ENCODE measurements at places on chromosomes 7 and 10.

GRCh38 chr10:107931808-107932207 lies 767.3 kb upstream of the SORCS1 start:
- DNase-seq, result no peak

DNA sequence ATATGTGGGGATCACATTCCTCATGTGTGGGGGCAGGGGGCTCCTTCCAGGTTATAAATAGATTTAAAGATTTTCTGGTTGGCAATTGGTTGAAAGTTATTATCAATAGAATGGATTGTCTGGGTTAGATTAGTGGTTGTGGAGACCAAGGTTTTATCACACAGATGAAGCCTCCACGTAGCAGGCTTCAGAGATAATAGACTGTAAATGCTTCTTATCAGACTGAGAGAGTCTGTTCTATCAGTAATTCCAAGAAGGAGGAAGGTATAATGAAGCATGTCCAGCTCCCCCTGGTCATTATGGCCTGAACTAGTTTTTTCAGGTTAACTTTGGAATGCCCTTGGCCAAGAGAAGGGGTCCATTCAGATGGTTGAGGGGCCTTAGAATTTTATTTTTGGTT lies 117.7 kb upstream of the FGFR2 start:
- DNase-seq, result no peak

DNA sequence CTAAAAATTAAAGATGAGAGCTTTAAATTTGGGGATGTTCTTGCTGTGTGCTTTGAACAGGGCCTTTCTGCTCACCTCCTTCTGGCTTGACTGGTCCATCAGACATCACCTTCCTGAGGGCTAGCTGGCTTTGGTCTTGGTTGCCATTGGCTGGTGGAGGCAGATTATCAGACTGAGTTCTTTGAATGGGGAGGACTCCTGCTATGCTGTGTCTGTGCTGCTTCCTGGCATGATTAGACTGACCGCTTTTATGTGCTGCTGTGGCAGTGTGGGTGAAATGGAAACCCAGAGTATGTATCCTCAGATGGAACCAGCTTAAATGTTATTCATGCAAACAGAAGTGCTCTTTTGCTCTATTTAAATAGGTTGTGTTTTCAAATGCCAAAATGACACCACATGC lies 341.6 kb downstream of the PCLO start:
- no peak for DNase-seq

DNA sequence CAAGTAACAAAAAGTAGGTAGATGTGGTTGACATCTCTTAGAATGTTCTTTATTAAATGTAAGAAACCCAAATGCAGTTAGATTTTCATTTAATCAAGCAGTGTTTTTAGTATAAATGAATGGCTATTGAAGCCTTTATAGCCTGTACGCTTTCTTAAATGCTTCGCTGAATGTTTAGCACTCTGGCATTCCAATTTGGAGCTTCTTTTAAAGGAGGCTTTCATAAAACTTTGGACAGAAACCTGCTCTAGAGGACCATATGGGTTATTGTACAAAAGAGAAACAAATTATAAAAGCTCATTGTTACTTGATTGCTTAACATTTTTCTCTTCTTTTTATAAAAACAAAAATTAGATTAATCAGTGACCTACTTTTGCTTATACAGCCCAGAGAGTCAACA lies 59.5 kb downstream of the KCND2 start:
- no peak for DNase-seq

DNA sequence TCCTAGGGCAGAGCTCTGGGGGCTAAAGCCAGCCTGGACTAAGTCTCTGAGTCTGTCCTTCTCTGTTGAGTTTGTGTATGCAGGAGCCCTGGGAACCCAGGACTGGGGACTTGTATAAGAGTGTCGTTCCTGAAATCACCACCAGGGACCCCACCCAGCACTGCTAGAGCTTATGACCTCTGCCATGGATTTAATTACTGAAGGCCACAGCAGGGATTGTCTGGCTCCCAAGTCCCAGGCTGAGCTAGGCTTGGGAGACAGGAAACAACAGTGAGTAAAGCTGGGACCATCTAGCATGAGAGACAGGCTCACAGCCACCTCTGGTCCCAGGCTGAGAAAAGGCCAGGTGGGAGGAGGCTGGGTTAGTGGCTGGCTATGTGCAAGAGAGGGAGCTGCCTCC lies 1.4 kb upstream of the TSPAN15 start:
- DNase-seq, result peak; percentile 57

DNA sequence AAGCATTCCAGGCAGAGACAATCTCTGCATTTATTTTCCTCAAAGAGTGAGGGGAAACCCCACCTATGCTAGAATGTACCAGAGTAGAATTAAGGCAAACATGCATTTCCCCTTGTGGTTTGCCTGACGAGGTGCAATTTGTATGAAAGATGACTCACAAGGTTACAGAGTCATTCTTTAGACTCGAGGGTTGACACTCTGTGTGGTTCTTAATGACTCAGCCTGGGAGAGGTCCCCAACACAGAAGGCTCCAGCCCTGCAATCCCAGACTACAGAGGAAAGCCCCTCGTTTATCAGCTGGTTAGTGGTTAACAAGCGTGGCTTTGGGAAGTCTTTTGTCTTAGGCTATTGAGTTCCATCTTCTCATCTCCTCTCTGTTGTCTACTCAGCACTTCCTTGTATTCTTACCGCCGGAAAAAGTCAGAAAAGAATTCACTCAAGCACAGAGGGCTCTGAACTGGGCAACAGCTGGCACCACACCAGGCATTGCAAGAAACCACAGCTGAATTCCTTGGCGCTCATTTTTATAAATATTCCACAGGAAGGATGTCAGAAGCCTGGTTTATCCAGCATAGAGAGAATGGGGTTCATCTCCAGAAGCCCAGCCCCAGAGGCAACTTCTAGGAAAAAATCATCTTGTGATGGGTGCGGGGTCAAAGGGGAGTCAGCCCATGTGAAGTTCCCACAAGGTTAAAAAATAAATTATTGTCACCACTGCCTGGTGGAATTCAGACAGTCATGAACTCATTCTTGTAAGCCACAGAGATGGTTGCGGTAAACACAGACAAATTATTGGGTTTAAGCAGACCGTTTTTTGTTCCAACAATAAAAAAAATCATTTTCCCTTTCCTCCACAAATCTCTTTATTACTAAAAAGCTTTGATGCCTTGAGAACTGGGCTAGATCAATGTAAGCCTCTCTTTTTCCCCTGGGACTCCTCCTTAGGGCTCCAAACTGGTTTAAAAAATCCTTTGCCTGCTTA lies 24.5 kb upstream of the SVIL start:
- no peak for DNase-seq

- DNase-seq, result no peak
These were observed 990 bp downstream of the ZNF467 start for GRCh38 chr7:149772241-149772955.

GRCh38 chr10:27104919-27105318 lies 4.6 kb upstream of the ANKRD26 start:
- DNase-seq, result no peak

DNA sequence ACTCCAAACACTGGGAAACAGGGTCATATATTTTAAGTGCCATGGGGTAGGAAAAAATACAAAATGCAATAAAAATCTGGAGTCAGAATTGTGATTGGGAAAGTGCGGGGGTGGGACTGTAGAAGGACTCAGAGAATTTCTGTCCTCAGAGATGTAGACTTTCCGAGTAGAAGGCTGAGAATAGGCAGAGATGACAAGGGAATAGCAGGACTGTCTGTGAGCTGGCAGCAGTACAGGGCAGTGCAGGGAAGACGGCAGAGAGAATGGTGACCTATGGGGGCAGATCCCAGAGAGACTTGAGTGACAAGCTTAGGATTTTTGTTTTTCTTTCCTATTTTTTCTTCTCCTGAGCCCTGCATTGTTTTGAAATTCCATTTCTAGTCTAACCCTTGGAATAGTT lies 127.6 kb downstream of the SLC16A9 start:
- DNase-seq, result no peak

DNA sequence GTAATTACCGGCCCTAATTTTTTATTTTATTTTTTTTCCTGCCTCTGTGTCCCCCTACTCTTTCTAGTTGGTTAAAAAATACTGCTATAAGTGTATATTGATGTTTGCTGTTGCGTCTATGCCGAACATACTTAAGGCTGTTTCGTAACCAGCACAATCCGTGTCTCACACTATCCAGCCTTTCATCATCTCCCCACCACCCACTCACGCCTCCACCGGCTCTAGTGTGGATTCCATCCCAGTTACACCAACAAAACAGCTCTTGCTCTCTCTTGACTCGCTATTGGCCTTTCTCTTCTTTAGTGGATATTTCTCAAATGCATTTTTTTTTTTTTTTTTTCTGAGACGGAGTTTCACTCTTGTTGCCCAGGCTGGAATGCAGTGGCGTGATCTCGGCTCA lies 70.1 kb upstream of the CAMK1D start:
- no peak for DNase-seq

DNA sequence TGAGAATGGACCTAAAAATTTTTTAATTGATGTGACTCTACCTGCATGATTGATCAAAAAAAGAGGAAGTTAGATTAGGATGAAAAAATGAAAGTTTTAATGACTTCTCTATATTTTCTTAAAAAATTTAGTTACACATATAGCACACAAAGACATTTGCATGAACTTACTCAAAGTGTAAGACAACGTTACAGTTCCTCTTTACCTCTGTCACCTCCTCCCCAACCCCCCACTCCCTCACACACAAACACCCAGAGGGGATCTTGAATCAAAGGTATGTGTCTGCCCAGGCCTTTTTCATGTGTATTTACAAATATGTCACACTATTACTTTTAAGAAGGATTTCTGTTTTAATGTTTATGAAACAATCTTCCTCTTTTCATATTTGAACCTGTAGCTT lies 20.6 kb upstream of the CDCA7L start:
- no peak for DNase-seq

GRCh38 chr10:114691442-114691941 lies 33.4 kb upstream of the ABLIM1 start:
- DNase-seq, result no peak

DNA sequence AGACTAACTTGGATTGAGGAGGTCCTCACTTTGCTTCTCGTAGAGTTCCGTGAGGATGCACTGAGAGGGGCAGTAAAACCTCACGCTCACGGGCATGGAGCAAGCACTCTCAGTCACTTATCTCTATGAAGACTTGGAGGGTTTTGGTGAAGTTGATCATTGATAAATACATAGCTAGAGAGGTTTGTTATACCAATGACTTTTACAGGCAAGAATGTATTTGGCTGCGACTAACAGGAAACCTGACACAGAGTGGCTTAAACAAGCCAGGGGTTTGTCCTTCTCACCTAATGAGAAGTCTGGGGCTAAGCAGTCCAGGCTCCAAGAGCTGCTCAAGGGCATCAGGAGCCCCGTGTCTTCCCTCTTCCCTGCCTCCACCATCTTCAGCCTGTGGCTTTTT lies 6.1 kb downstream of the BICC1 start:
- no peak for DNase-seq

DNA sequence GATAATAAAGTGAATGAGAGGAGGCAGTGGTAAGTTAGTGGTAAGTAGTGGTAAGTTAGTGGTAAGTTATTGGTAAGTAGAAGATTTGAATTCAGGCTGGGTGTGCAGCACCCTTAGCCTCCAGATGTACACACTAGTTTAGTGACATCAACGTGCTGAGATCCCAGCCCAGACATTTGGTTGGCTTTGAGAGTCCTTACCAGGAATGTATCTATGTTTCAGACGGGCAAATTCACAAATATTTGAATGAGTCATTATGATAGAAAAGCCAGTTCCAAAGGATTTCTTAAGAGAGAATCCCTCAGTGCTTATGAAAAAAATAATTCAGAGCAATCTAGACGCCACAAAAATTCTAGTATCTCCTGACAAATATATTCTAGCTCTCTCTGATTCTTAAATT lies 70.0 kb downstream of the ARL4A start:
- DNase-seq, result no peak

- no peak for DNase-seq
These were observed 103.9 kb upstream of the RET start for GRCh38 chr10:42972946-42973345.

GRCh38 chr7:158497627-158498026 lies 90.0 kb downstream of the PTPRN2 start:
- DNase-seq, result no peak
